ENCODE measurements at places on chromosomes 16 and 17. TPM values are rescaled to one million over a fixed set of nuclear protein-coding genes. Genes with fewer than 3 reads are reported as not detected.

GRCh38 chr16:7380911-7381310 lies 48.3 kb downstream of the RBFOX1 start:
- no peak for DNase-seq

- DNase-seq: no peak
Measured at GRCh38 chr17:8282345-8282744, 6.1 kb upstream of the RANGRF start.

- no peak for DNase-seq
Measured at GRCh38 chr16:165539-166374, at the start of gene HBM. TSS of gene HBM (plus strand) at chr16:165978. CDS start at chr16:165998, 20 bp downstream.

DNA sequence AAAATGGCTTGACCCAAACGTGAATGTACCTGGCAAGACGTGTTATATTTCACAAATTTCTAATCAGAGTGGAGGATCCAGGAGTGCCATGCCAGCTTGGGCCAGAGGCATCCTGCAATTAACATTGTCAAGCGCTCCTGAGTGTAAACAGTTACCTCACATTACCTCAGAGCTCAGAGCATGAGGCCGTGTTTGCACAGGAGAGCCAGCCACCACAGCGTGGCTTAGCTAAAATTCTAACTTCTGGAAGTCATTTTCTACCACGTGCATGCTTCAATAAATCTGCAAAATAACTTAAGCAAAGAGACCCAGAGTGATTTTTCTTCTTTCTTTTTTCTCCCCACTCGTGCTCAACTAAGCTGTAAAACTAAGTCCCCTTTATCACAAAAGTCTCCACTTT lies 769.0 kb downstream of the KCNJ2 start:
- no peak for DNase-seq

DNA sequence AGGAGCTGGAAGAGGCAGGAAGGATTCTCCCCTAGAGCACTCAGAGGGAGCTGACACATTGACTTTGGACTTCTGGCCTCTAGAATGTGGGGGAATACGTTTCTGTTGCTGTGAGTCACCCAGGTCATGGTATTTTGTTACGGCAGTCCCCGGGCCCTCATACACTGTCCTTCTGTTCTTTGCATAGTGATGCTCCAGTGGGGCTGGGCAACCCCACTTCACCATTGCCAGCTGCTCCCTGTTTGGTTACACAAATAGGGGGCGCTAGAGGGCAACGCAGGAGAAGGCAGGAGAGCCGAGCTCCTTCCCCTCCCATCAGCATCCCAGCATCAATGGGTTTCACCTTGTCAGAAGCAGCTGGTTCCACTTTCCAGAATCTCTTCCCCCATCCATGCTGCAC lies 257.7 kb upstream of the FOXF1 start:
- peak; percentile 55 for DNase-seq

GRCh38 chr17:63181856-63182255 lies 215.8 kb downstream of the TANC2 start:
- DNase-seq: no peak

Gene ASPSCR1
- 43.5 TPM for total RNA-seq

DNA sequence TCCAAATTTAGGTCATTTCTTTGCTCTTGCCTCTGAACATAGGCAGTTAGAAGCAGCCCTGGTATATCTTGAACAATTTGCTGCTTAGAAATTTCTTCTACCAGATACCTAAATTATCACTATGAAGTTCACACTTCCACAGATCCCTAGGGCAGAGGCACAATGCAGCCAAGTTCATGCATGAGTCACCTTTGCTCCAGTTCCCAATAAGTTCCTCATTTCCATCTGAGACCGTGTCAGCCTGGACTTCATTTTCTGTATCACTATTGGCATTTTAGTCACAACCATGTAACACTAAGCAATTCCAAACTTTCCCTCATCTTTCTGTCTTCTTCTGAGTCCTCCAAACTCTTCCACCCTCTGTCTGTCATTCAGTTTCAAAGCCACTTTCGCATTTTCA lies 45.0 kb downstream of the KCNJ16 start:
- no peak for DNase-seq

GRCh38 chr16:1184156-1184868 lies 31.4 kb downstream of the CACNA1H start:
- peak; percentile 55 for DNase-seq

Gene TERB1
- not detected for total RNA-seq

Gene ASPHD1
- 2.2 TPM for total RNA-seq

- DNase-seq: no peak
Measured at GRCh38 chr16:55369151-55369550, 45.1 kb downstream of the IRX6 start.

Gene KRT13
- total RNA-seq: not detected

- DNase-seq: no peak
Measured at GRCh38 chr17:28895794-28896447, 1.6 kb downstream of the FLOT2 start.

- no peak for DNase-seq
Measured at GRCh38 chr16:11264155-11264832, 4.8 kb downstream of the TNP2 start.

DNA sequence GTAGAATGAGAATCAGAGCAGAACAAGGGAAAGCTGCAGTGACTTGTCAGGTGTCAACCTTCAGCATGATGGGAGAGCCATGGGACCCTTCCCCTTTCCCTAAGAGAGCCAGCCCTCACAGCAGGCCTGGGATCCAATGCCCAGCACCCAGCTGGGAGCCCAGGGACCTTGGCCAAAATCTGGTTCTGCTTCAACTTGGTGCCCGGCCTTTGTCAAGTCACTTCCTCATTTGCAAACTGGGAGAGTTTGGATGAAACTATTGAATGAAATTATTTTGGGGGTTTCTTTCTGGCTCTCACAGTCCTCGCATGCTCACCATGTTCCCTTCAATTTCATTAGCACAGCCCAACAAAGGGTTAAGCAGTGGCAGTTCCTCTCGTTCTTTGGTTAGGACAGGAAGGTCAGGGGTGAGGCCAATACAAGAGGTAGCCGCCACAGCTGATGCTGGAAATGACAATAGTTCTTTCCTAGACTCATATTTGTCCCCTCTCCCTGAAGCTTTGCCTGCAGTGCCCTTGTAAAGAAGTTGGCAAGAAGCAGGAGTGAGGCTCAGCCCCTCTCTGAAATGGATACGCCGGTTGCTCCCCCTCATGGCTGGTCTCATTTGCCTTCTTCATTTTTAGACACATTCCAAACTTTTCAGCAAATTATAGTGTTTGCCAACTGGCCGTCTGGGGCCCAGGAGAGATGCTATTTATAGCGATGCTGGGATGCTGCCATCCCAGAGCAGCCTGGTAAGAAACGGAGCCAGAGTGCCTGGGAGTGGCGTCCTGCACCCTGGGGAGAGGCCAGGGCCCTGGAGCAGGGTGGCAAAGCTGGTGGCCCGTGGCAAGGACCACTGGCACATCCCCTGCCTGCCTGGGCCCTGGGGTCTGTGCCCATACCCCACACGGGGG lies 34.5 kb upstream of the MEOX1 start:
- DNase-seq: no peak

Gene TEX14
- total RNA-seq: not detected

DNA sequence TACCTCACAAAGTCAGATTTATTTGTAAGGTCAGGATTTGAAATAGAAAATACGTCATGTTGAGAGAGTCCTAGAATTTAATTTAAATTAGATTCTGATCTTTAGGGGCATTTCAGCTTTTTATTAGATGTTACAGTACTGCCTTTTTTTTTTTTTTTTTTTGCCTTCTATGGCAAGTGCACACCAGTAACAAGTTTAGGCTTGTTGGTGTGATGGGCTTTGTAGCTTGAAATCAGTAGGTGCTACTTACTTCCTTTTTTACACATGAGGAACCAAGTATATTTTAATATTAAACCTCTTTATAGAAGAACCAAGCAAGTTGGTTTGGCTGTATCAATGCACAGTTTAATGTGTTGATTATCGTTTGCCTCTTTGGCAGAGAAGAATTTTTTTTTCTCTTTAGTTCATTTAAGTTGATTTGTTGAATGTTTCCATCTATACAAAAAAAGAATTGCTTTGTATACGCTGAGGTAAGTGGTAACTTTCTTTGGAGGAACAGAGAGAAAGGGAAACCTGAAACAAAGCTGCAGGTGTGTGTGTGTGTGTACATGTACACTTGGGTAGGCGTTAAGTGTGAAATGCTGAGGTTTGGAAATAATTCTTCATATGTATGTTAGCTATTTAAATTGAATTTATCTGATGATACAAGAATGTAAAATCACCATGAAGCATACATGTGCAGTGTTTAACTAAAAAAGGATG lies 15.7 kb downstream of the RBL2 start:
- no peak for DNase-seq

DNA sequence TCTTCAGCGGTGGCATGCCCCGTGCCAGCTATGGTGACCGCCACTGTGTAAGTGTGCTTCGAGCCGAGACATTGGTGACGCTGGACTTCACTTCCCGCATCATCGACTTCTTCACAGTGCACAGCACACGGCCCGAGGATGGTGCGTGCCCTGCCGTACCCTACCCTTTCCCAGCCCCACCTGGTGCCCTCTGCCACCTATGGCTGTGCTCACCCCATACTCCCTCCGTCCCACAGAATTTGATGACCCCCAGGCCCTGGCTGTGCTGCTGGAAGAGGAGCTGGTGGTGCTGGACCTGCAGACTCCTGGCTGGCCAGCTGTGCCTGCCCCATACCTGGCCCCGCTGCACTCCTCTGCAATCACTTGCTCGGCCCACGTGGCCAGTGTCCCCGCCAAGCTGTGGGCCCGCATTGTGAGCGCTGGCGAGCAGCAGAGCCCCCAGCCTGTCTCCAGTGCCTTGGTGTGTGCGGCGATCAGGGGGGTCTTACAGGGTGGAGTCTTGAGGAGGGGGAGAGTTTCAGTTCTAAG lies 9.5 kb downstream of the LLGL1 start:
- no peak for DNase-seq

Gene IGSF6
- not detected for total RNA-seq

DNA sequence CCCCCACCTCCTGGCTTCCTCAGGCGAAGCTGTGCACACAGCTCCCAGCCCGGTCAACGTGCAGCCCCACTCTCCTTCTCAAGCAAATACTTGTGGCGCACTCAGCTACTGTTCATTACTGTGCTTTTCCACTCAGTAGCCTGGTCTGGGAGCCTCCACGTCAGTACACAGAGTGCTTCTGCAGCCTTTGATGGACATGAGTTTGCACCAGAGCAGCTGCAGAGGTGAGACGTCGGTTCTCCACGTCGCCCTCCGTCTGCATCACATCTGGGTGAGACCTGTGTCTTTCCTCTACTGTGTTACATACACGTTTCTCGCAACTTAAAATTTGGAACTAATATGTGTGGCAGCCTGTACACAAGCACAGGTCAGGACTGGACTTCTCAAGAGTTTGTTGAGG lies 334.3 kb downstream of the C16orf95 start:
- DNase-seq: no peak

DNA sequence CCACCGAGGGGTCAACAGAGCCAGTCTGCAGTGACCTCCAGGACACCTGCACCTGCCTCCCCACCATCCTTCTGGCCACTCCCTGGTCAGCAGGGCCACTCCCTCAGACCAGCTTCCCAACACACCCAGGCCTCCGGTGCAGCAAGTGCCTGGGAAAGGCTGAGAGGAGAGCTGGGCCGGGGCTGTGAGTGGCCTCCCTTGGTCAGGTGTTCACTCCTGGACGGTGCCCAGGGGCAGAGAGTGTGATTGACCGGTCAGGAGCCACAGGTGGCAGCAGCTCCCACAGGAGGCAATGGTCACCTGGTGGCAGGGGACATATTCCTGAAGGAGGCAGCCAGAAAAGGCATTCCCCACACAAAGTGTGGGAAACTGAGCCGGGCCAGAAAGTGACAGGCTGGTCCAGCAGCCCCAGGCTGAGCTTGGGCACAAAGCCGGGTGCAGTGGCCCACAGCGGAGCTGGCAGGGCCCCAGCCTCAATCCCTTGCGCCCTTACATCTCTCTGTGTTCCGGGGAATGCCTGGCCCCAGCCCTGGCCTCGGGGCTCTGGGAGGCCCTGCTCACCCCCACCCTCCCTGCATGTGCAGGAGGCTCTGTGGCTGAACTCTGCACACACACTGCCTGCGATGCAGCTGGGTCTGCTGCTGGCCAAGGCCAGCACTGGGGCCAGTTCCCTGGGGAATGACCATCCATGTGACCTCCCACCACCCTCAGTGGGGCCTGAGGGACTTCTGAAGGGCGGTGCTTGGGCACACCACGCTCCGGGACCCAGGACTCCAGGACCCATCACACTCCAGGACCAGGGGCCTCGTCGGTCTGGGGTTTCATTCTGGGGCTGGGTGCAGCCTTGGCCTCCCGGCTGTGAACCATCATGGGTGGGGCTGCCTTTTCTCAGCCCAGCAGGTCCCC lies 1.2 kb upstream of the C17orf99 start:
- DNase-seq: no peak

- DNase-seq: no peak
Measured at GRCh38 chr17:3539881-3540540, 17.6 kb downstream of the TRPV3 start.

All from Daoy (cell line).